ENCODE measurements at places on chromosomes 1 and 21.

- no peak for DNase-seq
Measured at GRCh38 chr1:114627107-114627506, 42.7 kb downstream of the DENND2C start.

- no peak for DNase-seq
Measured at GRCh38 chr1:81617308-81617967, 183.3 kb upstream of the ADGRL2 start.

DNA sequence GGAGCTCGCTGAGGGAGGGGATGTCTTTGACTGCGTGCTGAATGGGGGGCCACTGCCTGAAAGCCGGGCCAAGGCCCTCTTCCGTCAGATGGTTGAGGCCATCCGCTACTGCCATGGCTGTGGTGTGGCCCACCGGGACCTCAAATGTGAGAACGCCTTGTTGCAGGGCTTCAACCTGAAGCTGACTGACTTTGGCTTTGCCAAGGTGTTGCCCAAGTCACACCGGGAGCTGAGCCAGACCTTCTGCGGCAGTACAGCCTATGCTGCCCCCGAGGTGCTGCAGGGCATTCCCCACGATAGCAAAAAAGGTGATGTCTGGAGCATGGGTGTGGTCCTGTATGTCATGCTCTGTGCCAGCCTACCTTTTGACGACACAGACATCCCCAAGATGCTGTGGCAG lies 1.4 kb downstream of the TSSK3 start:
- no peak for DNase-seq

DNA sequence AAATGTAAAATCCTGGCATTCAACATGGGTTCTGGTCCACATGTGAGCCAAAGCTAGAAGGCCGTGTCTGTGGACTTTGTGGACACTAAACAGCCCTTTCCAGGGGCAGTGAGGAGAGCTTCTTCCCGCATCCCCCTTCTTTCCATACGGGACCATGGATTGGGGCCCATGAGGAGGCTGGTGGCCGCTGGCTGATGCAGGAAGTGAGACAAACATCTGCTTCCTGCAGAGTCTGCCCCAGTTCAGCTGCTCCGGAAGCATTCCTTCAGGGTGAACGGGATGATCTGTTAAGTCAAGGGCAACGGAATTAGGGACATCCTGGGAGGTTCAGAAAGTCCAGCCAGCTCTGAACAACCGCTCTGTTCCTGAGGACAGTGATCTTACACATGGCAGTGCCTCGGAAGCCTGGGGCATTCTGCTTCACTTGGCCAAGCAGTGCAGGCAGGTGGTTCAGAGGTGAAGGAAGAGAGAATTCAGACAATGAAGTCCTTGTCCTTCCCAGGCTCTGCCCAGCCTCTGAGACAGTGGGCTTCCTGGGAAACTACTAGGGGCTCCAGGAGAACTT lies 1.5 kb downstream of the CA6 start:
- no peak for DNase-seq

DNA sequence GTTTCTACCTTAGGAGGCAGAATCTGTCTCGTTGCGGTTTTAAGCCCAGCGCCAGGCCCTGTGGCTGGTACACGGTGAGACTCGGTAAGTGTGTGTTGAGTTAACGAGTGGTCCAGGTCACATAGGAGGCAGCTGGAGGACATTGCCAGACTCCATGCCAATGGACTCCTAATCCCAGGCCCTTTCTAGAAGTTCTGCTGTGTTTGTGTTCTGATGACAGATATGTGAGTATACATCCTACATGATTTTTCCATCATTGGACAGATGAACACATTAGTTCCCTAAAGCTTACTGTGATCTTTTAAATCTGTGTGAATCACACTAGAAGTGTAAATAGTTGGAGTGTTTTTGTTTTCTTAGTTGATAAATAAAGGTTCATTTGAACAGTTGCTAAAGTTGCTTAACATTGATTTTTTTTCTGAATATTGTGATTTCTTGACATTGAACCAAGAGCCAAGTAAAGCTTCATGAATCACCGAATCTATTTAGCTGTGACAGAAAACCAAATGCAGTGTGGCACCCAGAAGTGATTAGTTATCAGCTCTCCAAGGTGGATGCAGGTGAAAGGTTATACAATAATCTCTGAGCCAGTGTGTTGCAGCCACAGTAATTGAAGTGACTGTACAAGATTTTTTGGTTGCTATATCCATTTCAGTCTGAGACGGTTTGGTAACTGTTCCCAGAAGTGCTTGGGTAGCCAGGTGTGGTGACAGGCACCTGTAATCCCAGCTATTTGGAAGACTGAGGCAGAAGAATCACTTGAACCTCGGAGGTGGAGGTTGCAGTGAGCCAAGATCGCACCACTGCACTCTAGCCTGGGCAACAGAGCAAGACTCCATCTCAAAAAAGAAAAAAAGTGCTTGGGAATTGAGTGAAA lies 46.3 kb downstream of the DOP1B start:
- DNase-seq: no peak

DNA sequence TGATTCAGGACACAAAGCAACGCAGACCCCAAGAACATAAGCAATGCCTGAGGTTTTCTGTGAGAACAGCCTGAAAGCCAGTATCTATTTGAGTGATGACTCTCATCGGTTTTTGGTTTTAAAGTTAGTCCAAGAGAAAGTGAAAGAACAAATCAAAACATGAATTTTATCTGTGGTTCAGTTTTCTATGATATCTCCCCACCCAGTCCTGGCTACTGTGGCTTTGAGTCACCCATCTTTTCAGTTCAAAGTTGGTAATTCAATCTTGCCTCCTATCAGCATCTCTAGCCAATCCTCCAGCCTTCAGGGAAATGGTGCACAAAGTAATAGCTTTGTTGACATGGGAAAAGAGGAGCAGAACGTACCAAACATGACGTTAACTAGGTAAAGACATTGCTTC lies 40.5 kb upstream of the KRTAP19-8 start:
- DNase-seq: no peak

DNA sequence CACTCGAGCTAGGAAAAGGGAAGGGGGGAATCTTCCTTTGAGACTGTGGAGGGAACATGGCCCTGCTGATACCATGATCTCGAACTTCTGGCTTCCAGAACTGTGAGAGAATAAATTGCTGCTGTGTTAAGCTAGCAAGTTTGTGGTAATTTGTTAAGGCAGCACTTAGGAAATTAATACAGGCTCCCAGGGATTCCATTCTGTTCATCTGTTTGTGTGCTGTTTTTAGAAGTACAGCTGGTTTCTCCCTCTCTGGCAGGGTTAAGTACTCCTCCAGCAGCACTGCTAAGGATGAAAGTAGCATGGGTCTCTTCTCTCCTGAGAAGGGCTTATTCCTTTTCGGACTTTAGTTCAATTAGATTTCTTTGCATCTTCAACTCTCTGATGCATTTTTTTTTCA lies 268.3 kb downstream of the HHIPL2 start:
- DNase-seq: no peak

GRCh38 chr1:202034683-202035462 lies 24.5 kb downstream of the ELF3 start:
- no peak for DNase-seq

GRCh38 chr1:77533660-77534305 lies 148.7 kb downstream of the ZZZ3 start:
- DNase-seq: peak; percentile 71
